SK-N-SH (cell line): ENCODE measurements at places on chromosomes 13 and 19.
A peak's percentile ranks its signal among the peaks of the same experiment; 100 is the strongest.

- H3K27me3 ChIP-seq: no peaks in the 10 kb centered on the region
- DNase-seq: peak; percentile 99
- H3K4me3 ChIP-seq: peak within 1 kb of the TSS; percentile 26; the same call in 1 of the 2 replicates
Measured at GRCh38 chr19:3224346-3225168, at the start of gene CELF5. CELF5 (plus strand) TSS chr19:3224661; CDS start chr19:3224740, 79 bp downstream.

DNA sequence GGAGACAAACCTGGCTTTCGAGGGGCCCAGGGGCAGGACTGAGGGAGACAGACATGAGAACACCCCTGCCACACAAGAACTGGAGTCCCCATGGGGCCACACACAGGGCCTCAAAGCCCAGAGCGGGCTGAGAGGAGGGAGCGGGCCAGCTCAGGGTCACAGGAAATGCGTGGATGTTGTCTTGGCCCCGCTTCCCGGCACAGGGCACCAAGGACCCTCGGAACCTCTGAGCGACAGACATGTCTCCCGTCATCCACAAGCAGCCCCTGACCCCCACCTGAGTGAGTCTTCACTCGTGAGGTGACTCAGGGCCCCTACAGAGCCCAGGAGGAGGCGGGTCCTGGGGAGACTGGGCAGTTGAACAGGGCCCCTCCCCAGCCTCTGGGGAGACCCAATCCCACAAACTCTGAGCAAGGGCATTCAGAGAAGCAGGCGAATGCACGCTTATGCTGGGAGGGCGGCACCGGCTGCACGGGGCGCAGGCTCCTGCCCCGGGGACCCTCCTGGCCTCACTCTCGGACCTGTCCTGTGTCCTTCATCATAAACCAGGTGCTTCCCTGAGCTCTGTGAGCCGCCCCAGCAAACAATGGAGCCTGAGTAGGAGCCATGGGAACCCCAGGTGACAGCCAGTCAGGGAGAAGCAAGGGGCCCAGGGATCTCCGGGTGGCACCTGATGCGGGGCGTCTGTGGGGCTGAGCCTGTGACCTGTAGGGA, 20.1 kb downstream of the SGTA start:
- H3K36me3 ChIP-seq: peaks cover 6% of the 10 kb centered on the region
- DNase-seq: no peak
- no peaks in the 10 kb centered on the region for H3K27me3 ChIP-seq
- no peak overlapping the region for H3K4me3 ChIP-seq

DNA sequence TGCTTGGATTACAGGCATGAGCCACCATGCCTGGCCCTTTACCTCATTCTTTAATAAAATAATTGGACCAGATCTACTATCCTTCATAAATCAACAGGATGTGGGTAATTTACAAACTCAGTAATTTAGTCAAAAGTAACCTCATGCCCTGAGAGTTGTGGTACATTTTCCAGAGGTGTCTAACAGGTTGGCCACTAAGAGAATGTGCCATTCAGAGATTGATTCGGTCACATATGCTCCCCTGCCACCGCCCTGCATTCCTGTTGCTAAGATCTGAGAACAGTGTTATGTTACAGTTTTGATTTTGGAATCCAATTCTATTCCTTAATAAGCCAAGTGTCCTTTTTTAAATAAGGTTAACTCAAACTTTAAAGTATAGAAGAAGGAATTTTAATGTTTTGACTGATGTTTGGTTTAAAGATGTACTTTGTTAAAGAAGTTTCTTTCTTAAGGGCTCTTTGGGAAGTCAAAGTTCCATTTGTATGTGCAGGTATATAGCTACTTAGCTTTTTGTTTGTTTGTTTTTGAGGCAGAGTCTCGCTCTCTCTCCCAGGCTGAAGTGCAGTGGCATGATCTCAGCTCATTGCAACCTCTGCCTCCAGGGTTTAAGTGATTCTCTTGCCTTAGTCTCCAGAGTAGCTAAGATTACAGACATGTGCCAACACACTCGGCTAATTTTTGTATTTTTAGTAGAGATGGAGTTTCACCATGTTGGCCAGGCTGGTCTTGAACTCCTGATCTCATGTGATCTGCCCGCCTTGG, 29.2 kb downstream of the PHF11 start:
- no peaks in the 10 kb centered on the region for H3K4me1 ChIP-seq
- H3K4me3 ChIP-seq: no peak overlapping the region
- H3K36me3 ChIP-seq: peaks cover 8% of the 10 kb centered on the region; the same call in 1 of the 2 replicates
- H3K27me3 ChIP-seq: no peaks in the 10 kb centered on the region
- no peak for DNase-seq

GRCh38 chr19:46919324-46919723, 58.5 kb downstream of the ARHGAP35 start:
- no peak overlapping the region for H3K27ac ChIP-seq
- peaks cover 9% of the 10 kb centered on the region for H3K4me1 ChIP-seq
- peaks cover 31% of the 10 kb centered on the region for H3K36me3 ChIP-seq
- H3K27me3 ChIP-seq: no peaks in the 10 kb centered on the region
- no peak overlapping the region for H3K4me3 ChIP-seq

DNA sequence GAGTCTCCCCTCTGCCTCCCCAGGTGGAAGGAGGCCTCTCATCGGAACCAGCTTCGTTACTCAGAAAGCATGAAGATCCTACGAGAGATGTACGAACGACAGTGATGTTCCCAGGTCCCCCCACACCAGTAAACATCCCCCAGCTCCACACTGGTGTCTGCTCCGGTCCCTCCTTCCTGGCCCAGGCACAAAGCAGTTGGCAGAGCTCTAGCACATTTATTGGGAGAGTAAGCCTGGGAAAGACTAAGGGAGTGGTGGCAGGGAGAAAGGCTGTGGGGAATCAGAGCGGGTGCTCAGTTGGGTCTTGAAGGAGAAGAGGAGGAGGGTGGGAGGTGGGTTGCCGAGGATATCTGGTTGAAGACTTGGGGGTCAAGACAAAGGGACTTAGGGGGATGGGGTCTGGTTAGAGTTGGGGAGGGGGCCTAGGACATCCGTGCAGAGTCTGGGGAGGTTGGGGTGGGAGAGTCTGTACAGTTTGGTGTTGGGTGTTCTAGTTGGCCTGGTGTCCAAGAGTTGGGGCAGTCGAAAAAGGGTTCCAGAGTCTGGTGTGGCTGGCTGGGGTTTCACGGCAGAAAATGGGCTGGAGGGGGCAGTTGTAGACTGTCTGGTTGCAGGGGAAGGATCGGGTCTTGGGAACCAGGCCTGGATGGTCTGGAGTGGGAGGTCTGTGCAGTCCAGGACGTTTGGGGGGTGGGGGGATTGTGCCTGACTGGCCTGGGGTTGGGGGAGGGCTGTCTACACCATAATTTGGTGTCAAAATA, 2.3 kb downstream of the HSPB6 start:
- no peak overlapping the region for H3K27ac ChIP-seq
- no peak for DNase-seq
- peaks cover 32% of the 10 kb centered on the region; the same call in 1 of the 2 replicates for H3K36me3 ChIP-seq
- no peaks in the 10 kb centered on the region for H3K27me3 ChIP-seq
- peaks cover 20% of the 10 kb centered on the region; the same call in 1 of the 2 replicates for H3K4me1 ChIP-seq

- DNase-seq: no peak
- no peaks in the 10 kb centered on the region for H3K36me3 ChIP-seq
- H3K4me3 ChIP-seq: no peak overlapping the region
- no peaks in the 10 kb centered on the region for H3K4me1 ChIP-seq
- H3K27ac ChIP-seq: no peak overlapping the region
Measured at GRCh38 chr13:22001336-22001735, 330.5 kb downstream of the FGF9 start.

DNA sequence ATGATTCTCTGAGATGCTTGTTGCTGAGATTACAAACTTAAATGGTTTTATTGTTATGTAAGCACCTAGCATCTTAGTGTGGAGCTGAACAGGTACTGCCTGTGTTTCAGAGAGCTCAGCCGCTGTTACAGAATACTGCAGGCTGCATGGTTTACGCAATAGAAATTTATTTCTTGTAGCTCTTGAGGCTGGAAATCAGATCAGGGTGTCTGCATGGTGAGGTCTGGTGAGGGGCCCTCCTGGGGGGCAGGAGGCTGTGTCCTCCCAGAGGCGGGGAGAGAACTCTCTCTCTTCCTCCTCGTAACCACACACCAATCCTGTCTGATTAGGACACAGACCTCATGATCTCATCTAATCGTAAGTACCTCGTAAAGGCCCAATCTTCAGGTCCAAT, 13.1 kb downstream of the ATP11A start:
- H3K27ac ChIP-seq: no peak overlapping the region
- H3K36me3 ChIP-seq: no peaks in the 10 kb centered on the region
- no peaks in the 10 kb centered on the region for H3K27me3 ChIP-seq

GRCh38 chr19:3613818-3614661, 7.4 kb upstream of the TBXA2R start:
- H3K4me1 ChIP-seq: no peaks in the 10 kb centered on the region
- no peak overlapping the region; the same call in 1 of the 2 replicates for H3K27ac ChIP-seq
- no peak overlapping the region for H3K4me3 ChIP-seq
- H3K27me3 ChIP-seq: no peaks in the 10 kb centered on the region
- peaks cover 29% of the 10 kb centered on the region; the same call in 1 of the 2 replicates for H3K36me3 ChIP-seq

GRCh38 chr19:48613024-48613851, 1.6 kb downstream of the FAM83E start:
- no peaks in the 10 kb centered on the region for H3K27me3 ChIP-seq
- peaks cover 11% of the 10 kb centered on the region; the same call in 1 of the 2 replicates for H3K4me1 ChIP-seq
- H3K27ac ChIP-seq: no peak overlapping the region
- H3K36me3 ChIP-seq: peaks cover 33% of the 10 kb centered on the region; the same call in 1 of the 2 replicates

- peaks cover 2% of the 10 kb centered on the region; the same call in 1 of the 2 replicates for H3K4me1 ChIP-seq
- H3K27ac ChIP-seq: no peak overlapping the region
- H3K4me3 ChIP-seq: no peak overlapping the region
- DNase-seq: no peak
- H3K36me3 ChIP-seq: peaks cover 16% of the 10 kb centered on the region
- no peaks in the 10 kb centered on the region for H3K27me3 ChIP-seq
Measured at GRCh38 chr19:5058521-5059212, 89.8 kb downstream of the KDM4B start.

GRCh38 chr13:75135325-75135825, 346.6 kb downstream of the TBC1D4 start:
- H3K36me3 ChIP-seq: no peaks in the 10 kb centered on the region
- DNase-seq: no peak
- H3K27ac ChIP-seq: peak overlapping the region; percentile 83
- H3K4me1 ChIP-seq: no peaks in the 10 kb centered on the region

- no peaks in the 10 kb centered on the region for H3K36me3 ChIP-seq
- H3K4me3 ChIP-seq: no peak overlapping the region
- DNase-seq: no peak
- H3K27me3 ChIP-seq: no peaks in the 10 kb centered on the region
- H3K27ac ChIP-seq: peak overlapping the region; percentile 63
- peaks cover 4% of the 10 kb centered on the region; the same call in 1 of the 2 replicates for H3K4me1 ChIP-seq
Measured at GRCh38 chr19:46885411-46885810, 24.6 kb downstream of the ARHGAP35 start.
